ENCODE measurements at places on chromosomes 4 and X. TPM values are rescaled to one million over a fixed set of nuclear protein-coding genes. Genes with fewer than 3 reads are reported as not detected.
A peak's percentile ranks its signal among the peaks of the same experiment; 100 is the strongest.

ZNF330 gene
- 35.7 TPM for total RNA-seq

RIPPLY1 gene
- not detected for total RNA-seq

DNA sequence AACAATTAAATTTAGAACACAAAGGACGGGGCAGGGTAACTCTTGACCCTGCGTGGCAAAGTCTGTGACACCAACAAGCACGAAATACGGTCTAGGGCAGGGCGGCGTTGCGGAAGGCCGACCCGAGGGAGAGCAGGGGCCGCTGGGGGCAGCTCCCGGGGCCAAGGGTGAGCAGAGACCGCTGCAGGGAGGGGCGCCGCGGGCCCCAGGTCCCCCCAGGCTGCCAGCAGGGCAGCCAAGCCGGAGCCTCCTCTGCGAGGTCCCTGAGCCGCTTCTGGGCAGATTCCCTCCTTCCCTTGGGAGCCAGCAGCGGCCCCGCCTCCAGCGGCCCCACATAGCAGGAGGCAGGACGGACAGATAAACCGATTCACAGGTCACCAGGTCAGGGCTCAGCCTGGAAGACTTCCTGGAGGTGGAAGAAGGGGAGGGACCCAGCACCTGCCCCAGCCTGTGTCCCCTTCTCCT, 90.2 kb downstream of the FAM53A start:
- DNase-seq = no peak

- no peak for DNase-seq
These were observed 7.2 kb upstream of the PRDM8 start for GRCh38 chr4:80189956-80190677.

DNA sequence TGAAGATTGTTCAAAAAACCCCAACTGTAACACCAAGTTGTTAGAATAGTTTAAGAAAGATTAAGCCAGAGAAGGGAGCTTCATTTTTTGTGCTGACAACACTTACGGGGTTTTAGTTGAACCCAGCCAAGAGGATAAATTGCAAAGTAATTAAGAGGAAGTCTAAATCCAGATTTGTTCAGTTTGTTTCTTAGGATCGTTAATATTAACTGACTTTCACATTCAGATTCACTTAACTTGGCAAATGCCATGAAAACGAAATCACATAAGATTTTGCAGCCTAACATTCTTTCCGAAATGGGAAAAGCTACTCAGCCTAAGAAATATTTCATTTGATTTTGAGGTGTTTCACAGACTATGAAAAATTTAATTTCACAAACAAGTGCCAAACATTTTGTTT, 511.3 kb downstream of the TRIML1 start:
- no peak for DNase-seq

GRCh38 chr4:24164054-24164693, 274.3 kb upstream of the PPARGC1A start:
- no peak for DNase-seq

DNA sequence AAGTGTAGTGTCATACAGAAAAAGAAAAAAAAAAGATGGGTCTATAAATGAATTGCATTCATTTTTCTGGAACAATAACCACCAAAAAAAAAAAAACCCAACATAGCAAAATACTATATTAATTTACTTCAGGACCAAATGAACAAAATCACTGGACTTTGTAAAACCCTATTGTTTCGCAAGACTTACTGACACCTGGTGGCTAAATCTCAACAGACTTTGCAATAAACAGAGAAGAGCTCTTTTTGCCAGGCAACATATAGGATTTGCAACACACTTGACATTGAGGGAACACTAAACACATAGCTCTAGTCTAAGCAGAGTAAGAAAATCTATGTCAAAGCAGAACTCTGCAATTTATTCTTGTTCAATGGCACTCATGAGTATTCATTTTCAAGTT, 990.2 kb downstream of the STPG2 start:
- DNase-seq = peak; percentile 7

DNA sequence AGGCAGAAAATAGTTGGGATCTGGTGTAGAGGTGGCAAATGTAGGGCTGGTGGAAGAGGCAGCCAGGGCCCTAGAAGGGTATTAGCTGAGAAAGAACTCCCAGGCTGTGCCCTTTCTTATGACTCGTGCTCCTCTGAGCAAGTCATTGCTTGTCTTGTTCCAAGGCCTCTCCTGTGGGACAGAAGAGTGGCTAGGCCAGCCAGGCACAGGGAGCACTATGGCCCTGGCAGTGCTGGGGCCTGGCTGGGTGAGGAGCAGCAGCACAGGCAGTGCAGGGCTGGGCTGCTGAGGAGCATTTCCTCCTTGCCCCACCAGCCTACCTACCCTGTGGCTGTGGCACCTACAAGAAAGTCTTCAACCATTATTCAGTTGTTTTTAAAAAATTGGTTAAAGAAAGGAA, 298.5 kb upstream of the NR3C2 start:
- DNase-seq = peak; percentile 42

- peak; percentile 11 for DNase-seq
These were observed 182.0 kb upstream of the AADAT start for GRCh38 chr4:170271723-170272122.

DNA sequence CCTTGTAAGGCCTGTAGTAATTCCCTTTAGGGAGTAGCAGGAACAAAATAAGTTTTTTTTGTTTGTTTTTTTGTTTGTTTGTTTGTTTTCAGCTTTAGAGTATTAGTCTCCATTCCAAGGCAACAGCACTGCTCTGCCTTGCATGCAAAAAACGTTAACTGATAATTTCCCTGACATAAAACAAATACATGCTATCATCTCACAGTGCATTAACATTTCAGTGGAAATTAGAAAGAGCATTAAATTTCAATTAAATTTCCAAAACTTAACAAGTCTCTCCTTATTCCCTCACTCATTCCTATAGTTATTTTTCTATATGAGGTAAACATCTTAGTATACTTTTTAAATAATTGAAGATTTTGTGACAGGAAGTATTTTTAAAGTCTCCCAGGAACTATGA, 378.4 kb upstream of the PCDH7 start:
- no peak for DNase-seq

DNA sequence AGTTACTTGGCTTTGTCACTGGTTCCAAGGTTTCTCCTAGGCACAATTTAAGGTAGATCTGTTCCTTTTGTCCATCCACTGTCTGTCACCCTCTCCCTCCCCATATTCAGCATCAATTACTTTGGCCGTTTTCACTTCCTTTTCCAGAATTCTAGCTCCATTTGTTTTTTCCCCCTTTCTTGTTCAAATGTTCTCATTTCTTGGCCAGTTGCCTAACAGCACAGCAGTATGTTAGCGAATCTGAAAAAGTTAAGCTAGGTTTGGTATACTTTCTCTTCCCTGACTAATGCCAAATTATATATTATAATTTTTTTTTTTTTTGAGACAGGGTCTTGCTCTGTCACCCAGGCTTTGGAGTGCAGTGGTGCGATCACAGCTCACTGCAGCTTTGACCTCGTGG, 409.1 kb upstream of the TEX13C start:
- DNase-seq = no peak

DNA sequence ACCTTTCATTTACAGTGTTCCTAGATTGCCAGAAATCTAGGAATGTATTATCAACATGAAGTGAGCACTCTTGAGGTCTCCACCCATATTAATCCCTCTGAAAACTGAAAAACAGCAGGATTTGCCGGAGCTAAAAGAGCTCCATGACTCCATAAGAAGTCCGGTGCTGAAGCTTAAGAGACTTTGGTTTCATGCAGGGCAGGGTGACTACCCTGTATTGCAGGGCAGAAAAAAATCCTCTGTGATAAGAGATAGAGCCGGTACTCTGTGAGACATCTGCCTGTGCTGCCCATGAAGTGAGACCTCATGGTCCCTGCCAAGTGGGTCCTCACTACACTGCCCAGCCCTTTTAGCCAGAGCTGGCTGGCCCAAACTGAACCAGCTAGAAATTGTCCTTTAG, 127.2 kb upstream of the NPY2R start:
- no peak for DNase-seq
